ENCODE measurements at places on chromosomes 2 and 18.

DNA sequence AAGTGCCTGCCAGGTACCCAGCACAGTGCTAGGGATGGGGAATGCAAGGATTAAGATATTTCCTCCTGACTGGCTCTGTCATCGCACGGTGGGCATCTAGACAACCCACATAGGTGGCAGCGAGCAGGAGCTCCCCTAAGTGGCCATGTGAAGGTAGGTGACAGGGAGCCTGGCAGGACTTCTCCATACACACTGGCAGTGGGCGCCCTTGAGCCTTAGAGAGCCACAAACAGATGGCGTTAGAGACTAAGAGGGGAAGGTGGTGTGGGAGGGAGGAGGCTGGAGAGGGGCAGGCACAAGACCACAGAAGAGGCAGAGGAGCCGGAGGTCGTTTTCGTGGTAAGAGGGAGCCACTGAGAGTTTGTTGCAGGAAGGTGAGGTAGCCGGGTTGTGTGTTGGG, 15.2 kb downstream of the PRELID3A start:
- no peak for DNase-seq

- no peak for DNase-seq
Measured at GRCh38 chr18:10588975-10589374, 63.1 kb downstream of the NAPG start.

GRCh38 chr2:126507425-126507911, 148.5 kb upstream of the GYPC start:
- no peak for DNase-seq

- DNase-seq, result no peak
Measured at GRCh38 chr2:225008935-225009334, 33.3 kb downstream of the DOCK10 start.

DNA sequence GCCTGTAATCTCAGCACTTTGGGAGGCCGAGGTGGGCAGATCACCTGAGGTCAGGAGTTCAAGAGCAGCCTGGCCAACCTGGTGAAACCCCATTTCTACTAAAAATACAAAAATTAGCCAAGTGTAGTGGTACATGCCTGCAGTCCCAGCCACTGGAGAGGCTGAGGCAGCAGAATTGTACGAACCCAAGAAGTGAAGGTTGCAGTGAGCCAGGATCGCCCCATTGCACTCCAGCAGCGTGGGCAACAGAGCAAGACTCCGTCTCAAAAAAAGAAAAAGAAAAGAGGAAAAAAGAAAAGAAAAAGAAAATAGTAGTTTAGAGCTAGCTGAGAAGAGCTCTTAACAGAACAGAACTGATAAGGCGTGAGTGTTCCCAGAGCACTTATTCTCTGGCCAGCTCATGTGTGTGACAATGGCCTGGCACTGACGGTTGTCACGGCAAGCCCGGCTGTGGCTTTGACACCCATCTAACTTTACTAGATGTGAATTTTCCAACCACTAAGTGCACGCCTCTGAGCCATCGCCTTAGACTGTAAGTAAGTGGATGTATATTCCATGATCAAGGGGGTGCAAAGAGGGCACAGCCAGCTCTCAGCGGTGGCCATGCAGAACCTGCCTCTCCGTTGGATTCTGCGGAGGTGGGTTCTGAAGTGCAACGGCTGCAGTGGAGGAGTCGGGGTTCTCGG, 80.0 kb downstream of the ZNF516 start:
- DNase-seq, result no peak

DNA sequence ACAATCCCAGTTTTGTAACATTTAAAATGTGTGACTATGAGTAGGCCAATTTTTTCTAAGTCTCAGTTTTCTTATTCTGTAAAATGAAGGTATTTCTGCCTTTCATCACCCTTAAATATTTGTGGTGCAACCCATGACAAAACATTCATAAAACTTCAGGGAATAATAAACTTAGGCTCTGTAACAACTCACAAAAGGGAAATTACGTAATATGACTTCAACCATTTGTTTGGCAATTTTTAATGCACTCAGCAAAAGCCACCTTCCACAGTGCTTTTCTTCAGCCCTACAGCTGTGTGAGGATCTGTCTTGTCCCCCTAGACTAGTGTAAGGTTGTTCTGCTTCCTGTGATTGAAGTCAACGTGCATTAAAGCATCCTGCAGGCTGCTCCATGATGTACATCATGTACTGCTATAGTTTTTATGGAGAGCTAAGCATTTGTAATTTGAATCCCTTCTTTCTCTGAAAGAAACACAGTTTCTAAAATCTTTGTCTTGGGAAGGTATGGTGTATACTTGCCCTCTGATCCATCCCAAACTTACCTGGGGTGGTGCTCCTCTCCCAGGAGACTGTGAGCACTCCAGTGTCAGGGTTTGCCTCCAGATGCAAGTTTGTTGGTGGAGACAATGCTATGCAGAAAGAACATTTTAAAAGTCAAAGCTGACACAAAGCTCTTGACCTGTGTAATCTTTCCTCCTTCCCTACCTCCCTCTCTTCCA, 39.1 kb downstream of the FN1 start:
- no peak for DNase-seq

DNA sequence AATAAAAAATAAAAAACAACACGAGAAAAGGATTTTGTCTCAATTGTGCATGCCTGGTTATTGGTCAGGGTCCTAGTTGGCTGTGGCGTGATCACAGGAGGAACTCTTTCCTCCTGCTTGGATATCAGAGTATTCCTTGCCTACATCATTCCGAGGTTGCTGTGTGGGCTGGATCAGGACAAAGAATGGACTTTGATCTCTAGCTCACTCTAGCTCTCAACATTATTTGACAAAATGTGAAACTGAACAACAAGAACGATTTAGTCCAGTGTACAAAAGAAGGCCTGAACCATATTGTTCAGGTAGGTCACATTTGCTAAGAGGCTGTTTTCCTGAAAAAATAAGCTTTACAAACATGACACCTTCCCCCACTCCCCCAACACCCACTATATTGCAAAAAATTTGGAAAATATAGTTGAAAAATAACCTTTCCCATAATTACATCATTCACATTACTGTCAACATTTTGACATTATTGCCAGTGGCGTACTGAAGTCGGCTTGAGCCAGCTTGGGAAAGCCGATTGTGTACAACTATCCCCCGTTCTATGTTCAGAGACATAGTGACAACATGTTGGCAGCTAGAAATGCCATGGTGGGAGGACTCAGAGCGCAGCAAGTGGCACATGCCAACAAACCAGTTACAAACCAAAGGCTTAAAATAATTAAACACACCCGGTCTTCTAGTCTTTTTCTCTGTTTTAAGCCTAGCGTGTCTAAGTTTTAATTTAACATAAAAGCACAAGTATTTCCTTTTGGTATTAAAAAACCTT, 179.0 kb downstream of the LPIN1 start:
- no peak for DNase-seq

DNA sequence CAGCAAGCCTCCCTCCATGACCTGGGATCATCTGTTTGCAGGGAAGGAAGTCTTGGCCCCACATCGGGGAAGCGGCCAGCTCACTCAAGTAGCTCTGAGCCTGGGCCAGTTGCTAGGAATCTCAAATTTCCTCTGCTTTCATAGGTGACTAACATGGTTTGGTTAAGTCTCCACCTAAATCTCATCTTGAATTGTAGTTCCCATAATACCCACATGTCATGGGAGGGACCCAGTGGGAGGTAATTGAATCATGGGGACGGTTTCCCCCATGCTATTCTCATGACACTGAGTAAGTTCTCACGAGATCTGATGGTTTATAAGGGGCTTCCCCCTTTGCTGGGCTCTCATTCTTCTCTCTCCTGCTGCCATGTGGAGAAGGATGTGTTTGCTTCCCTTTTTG, 75.2 kb downstream of the LBH start:
- DNase-seq, result no peak
